NCI-H2029 (cell line): ENCODE measurements at places on chromosomes 2 and 18.
A peak's percentile ranks its signal among the peaks of the same experiment; 100 is the strongest.

DNA sequence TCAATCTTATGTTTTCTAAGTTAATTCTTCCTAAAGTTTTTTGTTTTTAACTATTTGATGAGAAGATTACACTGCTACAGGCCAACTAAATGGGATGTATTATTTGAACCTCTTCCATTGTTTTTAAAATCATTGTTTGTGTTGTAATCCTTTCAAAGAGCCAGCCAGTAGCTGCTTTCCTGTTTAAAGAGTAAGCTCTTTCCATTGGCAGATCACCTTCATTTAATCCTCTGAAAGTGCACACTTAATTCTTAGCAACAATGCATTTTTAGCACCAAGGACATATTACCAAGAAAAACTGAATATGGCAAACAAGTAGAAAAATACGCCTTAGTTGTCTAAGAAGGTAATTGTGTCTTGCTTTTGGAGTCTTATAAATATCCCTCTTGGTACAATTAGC is 54.0 kb downstream of the MEIS1 start:
- no peak for DNase-seq

DNA sequence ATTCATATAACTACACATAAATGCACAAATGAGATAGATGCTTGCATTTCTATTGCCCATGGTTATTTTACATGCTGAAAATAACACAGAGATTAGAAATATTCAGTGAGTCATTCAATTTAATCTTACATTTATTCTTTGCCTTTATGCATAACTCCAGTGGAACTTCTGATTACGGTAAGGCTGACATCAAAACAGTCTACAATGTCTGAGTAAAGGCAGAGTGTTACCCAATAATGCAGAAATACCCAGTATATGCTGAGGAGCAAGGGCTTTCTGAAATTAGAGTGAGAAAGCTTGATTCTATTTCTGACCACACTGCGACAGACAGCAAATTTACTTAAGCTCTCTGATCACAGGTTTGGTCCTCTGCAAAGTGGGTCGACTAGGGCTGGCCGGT is 9.2 kb downstream of the NMI start:
- no peak for DNase-seq

DNA sequence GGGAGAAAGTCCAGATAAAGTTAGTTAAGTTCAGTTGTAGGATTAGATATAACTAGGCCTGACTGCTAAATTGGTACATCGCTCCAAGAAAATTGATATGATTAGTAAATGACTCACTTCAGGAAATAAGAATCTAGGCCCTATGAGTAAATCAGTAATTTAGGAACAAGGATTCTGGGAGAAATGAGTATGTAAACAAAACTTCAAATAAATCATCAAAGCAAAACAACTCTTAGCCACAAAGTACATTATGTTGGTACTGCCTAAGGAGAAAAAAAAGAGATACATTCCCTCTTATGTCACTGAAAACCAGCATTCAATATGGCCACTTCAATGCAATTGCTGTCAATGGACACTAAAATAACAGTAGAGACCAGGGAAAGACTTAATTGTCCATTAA is 529.1 kb downstream of the ZNF804A start:
- DNase-seq: no peak

- DNase-seq: no peak
These were observed 30.9 kb upstream of the REEP1 start for GRCh38 chr2:86368161-86368824.

DNA sequence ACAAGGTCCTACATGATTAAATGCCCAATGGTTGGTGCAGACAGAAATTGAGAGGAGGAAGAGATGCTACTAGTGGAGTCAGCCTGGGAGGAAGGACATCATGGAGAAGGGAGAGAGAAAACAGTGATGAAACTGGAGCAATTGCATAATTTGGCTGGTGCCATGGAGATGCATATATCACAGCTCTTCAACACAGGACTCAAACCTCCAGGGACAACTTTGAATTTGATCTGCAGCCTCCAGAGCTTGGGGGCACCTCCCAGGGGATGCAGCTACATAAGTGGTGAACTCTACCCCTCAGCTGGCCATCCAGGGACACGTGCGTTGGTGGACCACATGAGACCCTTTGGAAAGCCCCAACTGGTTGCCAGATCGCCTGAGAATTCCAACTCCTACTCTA is 80.4 kb downstream of the CTAGE1 start:
- no peak for DNase-seq

- no peak for DNase-seq
These were observed 20.6 kb upstream of the SPTBN1 start for GRCh38 chr2:54435325-54436226.

GRCh38 chr18:23778828-23779227 is 89.6 kb downstream of the LAMA3 start:
- no peak for DNase-seq

GRCh38 chr2:54859997-54860701 is 136.7 kb downstream of the EML6 start:
- no peak for DNase-seq

DNA sequence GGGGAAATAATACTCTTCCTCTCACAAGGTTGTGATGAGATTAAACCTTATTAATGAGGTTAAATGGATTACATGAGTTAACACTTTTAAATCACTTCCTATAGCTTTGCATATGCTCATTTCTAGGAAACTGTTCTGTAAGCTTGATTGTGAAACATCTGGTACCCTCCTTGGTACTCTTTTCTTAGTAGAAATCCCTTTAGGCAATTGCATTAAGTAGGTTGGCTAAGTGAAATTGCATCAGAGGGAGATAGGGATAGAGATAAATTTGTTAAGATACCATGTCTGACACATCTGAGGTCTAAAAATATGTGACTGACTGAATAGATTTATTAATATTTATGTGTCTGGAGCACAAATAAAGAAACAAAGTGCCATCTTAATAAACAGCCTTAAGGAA is 275.9 kb upstream of the MAP2 start:
- no peak for DNase-seq

DNA sequence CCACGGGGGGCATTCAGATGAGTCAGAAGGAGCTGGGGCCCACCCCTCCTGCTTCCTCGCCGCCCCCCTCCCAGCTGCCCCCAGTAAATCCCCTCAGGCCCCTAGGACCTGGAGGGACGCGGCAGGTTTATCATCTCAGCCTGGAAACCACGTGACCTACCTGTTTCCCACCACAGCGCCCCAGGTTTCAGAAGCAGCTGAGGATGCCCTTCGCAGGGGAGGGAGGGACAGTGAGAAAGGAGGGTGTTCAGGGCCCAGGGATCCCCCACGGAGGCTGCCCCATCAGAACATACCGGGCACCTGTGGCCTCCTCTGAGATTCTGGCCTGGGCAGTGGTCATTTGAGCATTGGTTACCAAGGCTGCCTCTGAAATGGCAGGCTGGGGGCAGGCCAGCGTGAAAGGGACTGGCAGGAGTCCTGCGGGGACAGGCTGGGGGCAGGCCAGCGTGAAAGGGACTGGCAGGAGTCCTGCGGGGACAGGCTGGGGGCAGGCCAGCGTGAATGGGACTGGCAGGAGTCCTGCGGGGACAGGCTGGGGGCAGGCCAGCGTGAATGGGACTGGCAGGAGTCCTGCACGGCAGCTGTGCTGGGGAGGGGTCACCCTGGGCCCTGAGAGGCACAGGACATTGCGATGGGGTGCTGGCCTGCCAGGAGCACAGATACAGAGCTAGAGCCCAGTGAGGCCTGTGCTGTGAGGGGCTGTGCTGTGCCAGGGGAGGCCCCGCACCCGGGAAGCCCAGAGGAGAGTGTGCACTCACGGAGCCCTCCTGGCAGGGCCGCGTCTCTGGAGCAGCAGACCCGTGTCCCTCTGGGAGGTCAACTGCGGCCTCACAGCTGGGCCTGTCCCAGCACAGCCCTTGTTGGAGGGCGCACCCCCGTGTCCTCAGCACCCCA is 1.6 kb downstream of the NEU4 start:
- no peak for DNase-seq

GRCh38 chr2:203584784-203585183 is 49.7 kb upstream of the RAPH1 start:
- DNase-seq: peak; percentile 5

- no peak for DNase-seq
These were observed 6.9 kb downstream of the UGT1A10 start for GRCh38 chr2:233643128-233643527.

- no peak for DNase-seq
These were observed 37.1 kb downstream of the CENPO start for GRCh38 chr2:24830351-24830750.

- DNase-seq: no peak
These were observed 47.7 kb upstream of the SMIM21 start for GRCh38 chr18:75475228-75475627.

DNA sequence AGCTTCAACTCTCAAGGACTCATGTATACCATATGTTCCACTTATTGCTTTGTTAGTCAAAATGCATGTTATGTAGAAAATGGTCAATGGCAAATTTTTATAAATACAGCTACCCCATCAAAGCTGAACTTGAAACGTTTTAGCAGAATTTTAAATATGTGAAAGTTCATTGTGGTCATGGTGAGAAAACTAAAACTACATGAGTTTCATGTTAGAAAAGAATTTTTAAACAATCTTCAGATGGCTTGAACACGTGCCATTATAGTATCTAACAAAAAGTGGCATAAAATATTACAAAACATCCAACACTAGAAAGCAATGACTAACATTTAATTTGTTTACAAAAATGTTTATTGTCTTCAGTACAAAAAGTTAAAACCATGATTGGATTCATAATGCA is 246.0 kb upstream of the KCNJ3 start:
- DNase-seq: no peak

GRCh38 chr2:165007161-165007744 is 51.9 kb upstream of the SLC38A11 start:
- no peak for DNase-seq

GRCh38 chr2:218074031-218074430 is 5.0 kb downstream of the RUFY4 start:
- DNase-seq: no peak

DNA sequence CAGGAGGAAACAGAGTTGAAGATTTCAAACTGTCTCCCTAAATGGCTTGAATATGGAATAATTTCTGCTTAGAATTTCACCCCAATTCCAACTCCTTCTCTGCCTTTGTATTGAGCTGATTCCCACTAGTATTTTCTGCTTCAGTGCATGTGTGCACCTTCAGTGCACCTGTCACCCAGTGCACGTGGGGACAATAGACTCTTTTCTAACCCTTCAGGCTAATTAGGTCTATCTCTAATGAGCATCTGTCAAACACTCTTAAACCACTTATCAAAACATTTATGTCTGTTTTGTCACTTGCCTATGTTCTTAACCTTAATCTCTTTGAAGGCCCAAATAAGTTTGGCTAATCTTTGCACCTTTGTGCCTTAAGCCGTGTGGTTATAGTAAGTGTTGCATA is 232.0 kb upstream of the NETO1 start:
- DNase-seq: no peak

- no peak for DNase-seq
These were observed 830.6 kb downstream of the SLC4A3 start for GRCh38 chr2:220458051-220458450.

DNA sequence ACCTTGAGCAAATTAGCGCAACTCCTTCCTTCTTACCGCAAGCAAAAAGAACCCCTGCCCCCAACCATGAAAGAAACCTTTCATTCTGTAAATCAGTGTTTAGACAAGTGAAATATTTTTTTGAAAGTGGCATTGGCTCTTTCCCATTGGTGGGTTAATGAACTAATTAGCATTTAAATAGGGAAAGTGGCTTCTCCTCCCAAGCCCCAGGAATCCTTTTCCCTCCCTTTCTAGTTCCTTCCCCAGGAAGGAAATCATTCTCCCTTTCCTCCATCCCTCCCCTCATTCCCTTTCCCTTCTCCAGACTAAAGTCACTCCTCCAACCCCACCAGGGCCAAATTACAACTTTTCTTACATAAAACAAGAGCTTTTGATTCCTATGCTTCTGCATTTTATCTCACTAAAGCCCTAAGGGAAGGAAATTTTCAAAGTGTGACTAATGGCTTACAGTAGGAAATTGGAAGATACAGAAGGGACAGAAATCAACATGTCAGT is 22.9 kb upstream of the TYMS start:
- no peak for DNase-seq

DNA sequence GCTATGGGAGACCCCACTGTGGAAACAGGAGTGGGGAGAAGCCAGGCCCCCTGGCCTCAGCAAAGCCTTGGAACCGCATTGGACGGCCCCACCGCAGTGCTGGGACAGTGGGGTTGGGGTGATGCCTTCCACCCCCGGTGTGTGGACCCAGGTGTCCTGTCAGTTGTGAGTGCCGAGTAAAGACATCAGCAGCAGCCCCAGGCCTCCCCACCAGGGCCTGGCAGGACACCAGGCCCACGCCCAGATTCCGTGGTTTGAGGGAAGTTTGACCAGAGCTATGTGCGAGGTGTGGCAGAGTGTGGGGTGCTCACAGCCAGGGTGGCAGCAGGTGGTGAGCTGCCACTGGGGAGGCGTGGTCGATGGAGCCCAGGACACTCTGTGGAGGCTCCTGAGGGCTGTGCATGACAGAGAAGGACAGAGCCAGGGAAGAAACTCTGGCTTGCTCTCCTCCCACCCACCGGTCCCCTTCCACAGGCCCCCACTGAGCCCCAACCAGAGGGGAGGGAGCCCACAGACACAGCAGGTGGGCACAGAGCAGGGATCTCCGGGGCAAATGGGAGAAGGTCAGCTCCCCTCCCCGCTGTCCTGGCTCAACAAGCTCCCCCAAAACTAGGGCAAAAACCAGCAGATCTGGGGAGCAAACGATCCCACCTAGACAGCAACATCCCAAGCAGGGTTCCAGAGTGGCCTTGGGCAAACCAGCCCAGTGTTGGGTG is 69.1 kb downstream of the TWIST2 start:
- DNase-seq: no peak

GRCh38 chr2:62040926-62041325 is 135.5 kb downstream of the COMMD1 start:
- DNase-seq: no peak

GRCh38 chr2:212677466-212677865 is 138.9 kb upstream of the ERBB4 start:
- DNase-seq: no peak

DNA sequence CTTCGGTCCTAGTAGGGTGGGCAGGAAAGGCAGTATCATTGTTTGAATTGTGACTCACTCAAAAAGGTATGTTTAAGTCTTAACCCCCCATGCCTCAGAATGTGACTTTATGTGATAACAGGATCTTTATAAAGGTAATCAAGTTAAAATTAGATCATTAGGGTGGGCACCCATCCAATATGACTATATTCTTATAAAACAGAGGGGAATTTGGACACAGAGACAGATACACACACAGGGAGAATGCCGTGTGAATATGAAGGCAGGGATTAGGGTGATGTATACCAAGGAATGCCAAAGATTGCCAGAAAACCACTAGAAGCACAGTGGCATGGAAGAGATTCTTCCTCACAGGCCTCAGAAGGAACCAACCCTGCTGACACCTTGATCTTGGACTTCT is 281.8 kb downstream of the CLIP4 start:
- DNase-seq: no peak

- DNase-seq: no peak
These were observed 1052.8 kb upstream of the NRXN1 start for GRCh38 chr2:52084759-52085158.

- DNase-seq: no peak
These were observed 126.9 kb upstream of the ITGA4 start for GRCh38 chr2:181330286-181330685.

GRCh38 chr18:10141559-10141958 is 227.7 kb downstream of the VAPA start:
- no peak for DNase-seq

GRCh38 chr2:117537032-117537431 is 277.5 kb upstream of the DDX18 start:
- no peak for DNase-seq
